ENCODE measurements at places on chromosomes 3 and 15.

- DNase-seq = no peak
Measured at GRCh38 chr3:188435266-188435665, 281.3 kb downstream of the LPP start.

- no peak for DNase-seq
Measured at GRCh38 chr15:75840659-75841058, 2.6 kb upstream of the UBE2Q2 start.

- DNase-seq = no peak
Measured at GRCh38 chr3:100976611-100977010, 16.6 kb downstream of the ABI3BP start.

GRCh38 chr3:9778143-9779074, 8.7 kb upstream of the CAMK1 start:
- DNase-seq = peak; percentile 68

- no peak for DNase-seq
Measured at GRCh38 chr3:175704366-175705055, 845.4 kb downstream of the NAALADL2 start.

- DNase-seq = peak; percentile 18
Measured at GRCh38 chr15:51751697-51752683, 593 bp downstream of the TMOD2 start.

DNA sequence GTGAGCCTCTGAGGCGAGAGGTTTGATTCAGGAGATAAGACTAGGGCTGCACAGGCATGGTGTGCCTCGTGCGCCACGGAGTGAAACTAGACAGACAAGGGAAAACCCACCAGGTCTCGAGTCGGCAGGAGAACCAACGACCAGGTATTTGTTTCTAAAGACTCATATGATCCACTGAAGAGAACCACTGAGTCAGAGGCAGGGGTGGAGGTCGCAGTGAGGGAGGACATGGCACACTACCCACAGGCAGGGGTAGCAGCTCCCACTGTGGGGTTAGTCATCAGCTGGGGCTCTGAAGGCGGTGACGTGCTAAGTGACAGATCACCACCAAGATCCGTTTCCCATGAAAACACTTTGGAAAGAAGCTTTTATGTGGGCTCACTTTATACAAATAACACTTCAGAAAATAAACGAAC, 45.7 kb downstream of the CHSY1 start:
- peak; percentile 79 for DNase-seq
